Urinary bladder (tissue), 4 donors: ENCODE measurements at places on chromosomes 13 and 19.

- no peak for DNase-seq
These were observed 3.8 kb upstream of the MAP2K7 start for GRCh38 chr19:7899751-7900378.

DNA sequence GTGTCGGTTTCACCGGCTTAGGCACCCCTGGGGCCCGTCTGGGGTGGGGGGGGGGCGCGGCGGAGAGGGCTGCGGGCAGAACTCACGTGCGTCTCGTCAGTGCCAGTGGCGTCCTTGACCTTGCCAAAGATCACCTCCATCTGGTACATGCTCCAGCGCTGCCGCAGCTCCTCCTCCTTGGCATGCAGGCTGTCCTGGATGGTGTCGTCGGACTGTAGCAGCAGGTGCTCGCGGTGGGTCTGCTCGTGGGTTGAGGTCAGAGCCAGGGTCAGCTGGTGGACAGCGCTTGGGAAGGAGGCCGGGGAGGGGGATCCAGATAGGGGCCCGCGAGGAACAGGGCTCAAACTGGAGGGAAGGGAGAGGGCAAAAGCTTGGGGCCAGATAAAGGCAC lies 4.7 kb upstream of the RGL3 start:
- DNase-seq, result no peak

DNA sequence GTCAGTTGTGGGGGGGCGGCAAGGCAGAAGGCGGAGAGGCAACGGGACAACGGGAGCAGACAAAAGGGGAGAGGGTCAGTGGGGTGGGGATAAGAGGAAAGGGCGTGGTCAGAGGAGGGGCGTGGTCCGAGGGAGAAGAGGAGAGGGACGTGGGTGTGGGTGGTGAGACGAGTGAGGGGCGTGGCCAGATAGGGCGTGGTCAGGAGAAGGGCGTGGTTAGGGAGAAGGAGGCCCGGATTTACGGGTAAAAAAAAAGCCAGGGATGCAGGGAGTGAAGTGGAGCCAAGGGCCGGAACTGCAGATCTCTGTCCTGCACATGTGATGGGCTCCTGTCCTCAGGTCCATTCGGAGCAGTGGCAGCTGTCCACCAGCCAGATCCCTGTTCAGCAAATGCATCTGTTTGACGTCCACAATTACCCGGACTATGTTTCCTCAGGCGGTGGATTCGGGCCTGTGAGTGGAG lies 21.5 kb downstream of the CPT1C start:
- no peak for DNase-seq

DNA sequence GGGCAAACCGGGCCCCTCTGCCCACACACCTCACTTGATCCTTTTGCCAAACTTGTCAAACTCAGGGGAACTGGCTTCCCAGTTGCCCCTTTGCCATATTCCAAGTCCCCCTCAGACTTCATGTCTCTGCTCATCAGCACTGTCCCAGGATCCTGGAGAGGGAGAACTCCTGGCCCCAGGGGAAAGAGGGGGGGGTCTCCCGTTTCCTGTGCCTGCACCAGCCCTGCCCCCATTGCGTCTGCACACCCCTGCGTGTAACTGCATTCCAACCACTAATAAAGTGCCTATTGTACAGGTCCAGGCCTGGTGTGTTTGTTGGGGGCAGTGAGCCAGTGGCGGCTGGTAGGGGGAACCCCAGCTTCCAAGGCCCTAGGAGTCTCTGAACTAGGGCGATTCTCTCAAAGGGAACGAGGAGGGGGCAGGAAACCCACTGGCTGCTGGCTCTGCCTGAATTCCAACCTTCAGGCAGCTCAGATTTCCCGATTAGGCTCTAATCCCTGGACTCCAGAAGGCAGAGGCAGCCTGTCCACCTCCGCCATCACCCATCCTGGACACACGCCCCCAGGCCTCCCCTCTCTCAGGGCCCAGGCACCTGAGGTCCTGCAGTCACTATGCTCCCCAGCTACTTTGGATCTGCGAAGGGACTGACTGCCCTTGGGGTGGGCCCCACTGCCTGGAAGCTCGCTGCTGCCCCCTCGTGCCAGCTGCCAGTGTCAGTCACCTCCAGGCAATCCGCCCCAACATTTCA lies 9.7 kb upstream of the ILF3 start:
- DNase-seq, result peak; percentile 54

DNA sequence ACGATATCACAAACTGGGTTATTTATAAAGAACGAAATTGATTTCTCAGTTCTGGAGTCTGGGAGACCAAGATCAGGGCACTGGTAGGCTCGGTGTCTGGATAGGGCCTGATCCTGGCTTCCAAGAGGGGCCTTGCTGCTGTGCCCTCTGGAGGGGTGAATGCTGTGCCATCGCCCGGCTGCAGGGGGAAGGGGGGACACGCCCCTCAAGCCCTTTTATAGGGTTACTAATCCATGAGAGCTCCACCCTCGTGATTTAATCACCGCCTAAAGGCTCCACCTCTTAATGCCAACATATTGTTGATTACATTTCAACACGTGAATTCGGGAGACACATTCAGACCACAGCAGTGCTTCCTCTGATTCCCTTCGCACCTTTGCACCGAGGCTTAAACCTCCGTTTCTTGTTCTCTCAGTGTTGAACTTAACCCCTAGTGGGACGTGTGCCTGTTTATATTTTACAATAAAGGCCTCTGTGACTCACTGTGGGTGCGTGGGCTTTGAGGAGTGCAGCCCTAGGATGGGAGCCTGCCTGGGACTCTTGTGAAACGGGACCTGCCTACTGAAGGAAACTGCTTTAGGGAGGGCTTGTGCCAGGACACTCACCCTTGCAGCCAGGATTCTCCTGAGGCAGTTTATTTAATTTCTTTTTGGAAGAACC lies 52.4 kb upstream of the SPATA13 start:
- no peak for DNase-seq

DNA sequence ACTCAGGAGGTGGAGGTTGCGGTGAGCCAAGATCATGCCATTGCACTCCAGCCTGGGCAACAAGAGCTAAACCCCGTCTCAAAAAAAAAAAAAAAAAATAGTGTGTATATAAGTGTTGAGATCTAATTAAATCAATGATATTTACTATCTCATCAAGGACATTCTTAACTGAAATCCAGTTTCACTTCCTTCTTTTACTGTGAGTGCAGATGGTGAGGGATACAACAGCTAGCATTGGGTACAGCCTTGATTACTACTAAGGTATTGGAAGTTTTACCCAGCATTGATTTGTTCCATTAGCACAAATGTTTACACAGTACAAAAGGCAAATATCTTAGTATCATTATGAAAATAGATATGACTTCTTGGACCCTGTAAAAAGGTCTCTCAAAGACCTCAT lies 546.6 kb downstream of the KCTD12 start:
- no peak for DNase-seq
